LNCaP clone FGC (cell line): ENCODE measurements at places on chromosomes 4 and X.

DNA sequence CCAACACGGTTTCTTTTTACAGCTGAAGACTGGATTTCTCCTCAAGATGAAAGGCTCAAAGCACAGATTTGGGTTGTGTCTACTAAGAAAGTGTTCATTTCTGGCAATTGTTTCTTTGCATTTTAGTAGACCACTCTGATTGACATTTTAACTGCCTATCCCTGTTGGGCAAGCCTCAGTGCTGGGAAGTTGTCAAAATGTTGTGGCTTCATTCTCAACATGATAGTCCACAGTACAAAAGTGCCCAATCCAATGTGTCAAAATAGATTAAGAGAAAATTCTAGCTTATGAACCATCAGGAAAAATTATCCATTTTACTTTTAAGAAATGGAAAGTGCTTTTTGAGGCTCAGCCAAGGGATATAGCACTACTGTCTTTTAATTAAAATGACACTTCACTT is 323.9 kb upstream of the PRPS2 start:
- DNase-seq, result no peak

GRCh38 chr4:182688081-182688480 is 229.1 kb downstream of the DCTD start:
- DNase-seq, result no peak

GRCh38 chr4:79848329-79848728 is 224.7 kb downstream of the ANTXR2 start:
- DNase-seq, result no peak

GRCh38 chr4:183182873-183183725 is 84.0 kb downstream of the WWC2 start:
- no peak for DNase-seq

DNA sequence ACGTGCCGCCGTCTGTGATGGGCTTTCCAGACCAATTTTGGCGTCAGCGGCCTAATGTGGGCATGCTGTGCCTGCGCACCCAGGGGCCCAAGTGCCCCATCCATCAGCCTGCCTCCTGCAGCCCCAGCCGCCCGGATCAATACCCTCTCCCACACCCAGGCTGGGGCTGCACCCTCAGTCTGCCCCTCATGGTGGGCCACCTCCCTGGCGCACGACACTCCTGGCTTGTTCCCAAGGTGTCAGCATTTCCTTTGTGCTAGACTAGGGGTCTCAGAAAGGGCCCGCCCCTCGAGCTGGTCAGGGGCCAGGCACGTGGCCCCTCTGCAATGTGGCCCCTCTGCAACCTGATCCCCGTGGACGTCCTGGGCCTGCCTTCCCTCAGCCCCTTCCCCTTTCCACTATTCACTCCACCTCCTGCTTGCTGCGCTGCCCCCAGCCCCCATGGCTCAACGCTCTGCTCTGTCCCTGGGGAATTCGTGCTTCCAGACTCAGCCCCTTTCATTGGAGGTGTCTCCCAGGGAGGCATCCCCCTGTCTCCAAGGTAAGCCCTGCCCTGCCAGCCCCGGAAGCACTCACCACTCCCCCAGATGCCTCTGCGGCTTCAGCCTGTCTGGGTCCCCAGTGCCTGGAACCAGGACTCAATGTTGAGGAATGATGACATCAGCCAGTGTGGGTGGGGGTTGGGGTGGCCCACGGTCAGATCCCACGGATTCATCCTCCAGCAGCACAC is 130.8 kb downstream of the HMX1 start:
- DNase-seq, result no peak

DNA sequence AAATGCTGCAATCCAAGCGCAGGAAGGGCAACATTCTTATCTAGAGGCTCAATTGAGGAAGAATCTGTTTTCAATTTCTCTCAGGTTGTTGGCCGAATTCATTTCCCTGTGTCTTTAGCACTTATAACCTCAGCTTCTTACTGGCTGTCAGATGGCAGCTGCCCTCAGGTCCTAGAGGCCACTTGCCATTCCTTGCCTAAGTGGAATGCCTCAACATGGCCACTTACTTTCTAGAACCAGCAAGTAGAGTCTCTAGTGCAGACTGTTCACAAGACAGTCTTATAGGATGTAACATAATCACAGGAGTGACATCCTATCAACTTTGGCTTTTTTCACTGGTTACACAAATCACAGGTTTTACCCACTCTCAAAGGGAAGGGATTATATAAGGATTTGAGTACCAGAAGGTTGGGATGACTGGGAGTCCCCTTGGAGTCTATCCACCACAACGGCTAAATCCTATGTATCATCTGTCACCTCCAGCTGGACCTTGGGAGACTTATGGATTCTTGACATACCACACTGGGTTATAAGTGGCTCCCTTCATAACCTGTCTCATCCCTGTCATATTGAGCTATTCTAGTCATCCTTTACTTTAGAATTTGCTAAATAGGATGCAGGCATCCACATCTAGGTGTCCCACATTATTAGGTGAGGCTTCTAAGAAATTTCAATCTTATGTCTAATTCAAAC is 297.9 kb upstream of the CTSO start:
- no peak for DNase-seq
